Kasumi-1 (cell line): ENCODE measurements at places on chromosomes 11 and 22.

DNA sequence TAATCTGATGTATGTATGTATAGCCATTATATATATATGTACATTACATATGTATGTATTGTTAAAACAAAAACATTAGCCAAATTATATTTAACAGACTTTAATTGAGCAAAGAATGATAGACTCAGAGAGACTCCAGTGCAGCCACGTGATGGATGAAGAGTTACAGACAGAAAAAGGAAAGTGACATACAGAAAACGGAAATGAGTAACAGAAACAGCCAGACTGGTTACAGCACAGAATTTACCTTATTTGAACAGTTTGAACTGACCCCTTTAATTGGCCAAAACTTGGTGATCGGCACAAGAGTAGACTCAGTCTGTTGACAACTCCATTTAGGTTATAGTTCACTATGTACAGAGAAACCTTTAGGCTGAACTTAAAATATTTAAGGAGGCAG, 35.0 kb downstream of the CHORDC1 start:
- DNase-seq: no peak

GRCh38 chr11:82494988-82495432, 238.7 kb downstream of the FAM181B start:
- peak; percentile 33 for DNase-seq

- DNase-seq: no peak
These were observed 34.7 kb downstream of the ALG9 start for GRCh38 chr11:111836721-111837120.

DNA sequence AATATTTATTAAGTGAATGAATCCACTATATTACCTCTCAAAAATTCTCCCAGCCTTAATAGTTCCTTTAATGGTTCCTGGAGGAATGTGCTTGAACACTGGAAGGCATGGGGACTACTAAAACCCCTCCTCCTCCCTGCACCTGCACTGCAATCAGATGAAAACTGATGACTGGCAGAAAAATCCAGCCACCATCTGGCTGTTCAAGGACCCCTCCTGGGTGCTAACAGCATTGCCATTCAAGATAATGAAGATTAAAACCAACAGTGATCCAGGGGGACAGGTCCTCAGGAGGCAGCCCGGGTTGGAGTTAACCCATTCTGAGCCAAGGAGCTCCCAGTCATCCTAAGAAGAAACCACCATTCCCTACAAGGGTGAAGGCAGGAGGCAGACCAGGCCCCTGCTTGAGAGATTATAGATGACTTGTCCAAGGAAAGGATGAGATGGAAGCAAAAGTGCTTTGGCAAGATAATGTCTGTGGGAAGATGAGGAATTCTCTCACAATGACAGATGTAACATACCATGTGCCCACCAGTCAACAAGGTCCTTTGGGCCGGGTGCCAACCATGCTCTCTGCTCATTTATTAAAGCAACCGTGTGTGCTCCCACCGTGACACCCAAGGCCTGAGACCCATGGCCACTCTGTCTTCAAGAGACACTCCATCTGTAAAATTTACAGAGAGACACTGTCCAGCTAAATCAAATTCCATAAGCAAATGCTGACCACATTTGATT, 90.6 kb downstream of the LARGE1 start:
- DNase-seq: no peak

- no peak for DNase-seq
These were observed 25.0 kb downstream of the ARHGAP8 start for GRCh38 chr22:44777364-44777755.

- DNase-seq: no peak
These were observed 48.2 kb downstream of the BSX start for GRCh38 chr11:122933416-122933815.

DNA sequence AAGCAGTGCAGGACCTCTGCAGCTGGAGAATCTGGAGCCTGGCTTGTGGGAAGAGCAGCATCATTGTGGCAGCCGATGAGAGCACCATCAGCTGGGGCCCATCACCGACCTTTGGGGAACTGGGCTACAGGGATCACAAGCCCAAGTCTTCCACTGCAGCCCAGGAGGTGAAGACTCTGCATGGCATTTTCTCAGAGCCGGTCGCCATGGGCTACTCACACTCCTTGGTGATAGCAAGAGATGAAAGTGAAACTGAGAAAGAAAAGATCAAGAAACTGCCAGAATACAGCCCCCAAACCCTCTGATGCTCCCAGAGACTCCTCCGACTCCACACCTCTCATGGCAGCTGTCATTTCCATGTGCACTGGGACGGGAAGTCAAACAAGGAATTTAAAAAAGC, 35.6 kb downstream of the ASRGL1 start:
- no peak for DNase-seq

GRCh38 chr11:86099874-86100273, 31.0 kb upstream of the PICALM start:
- DNase-seq: no peak

DNA sequence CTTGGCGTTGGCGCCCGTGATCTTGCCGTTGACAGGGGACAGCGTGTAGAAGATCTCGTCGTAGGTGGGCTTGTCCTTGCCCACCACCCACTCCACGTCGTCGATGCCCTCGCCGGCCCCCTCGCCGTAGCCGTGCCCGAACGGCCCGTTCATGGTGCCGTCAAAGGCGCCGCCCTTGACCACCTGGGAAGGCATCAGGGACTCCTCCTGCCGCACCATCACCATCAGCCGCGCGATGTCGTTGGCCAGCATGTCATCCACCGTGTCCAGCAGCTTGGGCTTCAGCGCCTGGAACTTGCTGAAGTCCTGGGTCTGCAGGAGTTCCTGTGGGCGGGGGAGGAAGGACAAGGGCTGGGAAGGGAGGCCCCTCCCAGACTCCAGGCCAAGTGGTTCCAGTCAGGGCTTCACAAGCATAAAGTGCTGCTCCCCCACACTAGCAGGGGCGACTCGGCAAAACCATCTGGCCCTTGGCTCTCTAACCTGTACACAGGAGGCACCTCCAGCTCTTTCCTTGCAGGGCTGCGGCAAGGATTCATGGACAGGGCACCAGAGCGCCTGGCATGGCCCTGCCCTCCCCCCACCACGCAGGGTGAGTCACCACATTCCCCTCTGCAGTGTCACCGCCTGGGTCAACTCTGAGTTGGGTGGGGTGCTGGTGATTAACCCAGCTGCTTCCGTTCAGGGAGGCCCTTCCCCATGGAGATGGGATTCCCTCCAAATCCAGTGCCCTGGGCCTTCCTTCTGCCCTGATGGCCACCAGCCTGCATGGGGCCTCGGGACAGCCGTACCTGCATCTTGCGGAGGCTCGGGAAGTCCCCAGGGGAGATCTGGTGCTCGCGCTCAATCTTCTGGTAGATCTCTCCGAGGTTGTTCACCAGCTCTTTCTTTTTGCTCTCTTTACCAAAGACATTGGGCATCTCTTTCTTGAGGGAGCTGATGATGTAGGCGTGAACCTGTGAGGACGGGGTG, 10.4 kb upstream of the CDC42BPG start:
- peak; percentile 30 for DNase-seq

- DNase-seq: peak; percentile 72
These were observed 46.9 kb downstream of the MICAL2 start for GRCh38 chr11:12157241-12157661.

DNA sequence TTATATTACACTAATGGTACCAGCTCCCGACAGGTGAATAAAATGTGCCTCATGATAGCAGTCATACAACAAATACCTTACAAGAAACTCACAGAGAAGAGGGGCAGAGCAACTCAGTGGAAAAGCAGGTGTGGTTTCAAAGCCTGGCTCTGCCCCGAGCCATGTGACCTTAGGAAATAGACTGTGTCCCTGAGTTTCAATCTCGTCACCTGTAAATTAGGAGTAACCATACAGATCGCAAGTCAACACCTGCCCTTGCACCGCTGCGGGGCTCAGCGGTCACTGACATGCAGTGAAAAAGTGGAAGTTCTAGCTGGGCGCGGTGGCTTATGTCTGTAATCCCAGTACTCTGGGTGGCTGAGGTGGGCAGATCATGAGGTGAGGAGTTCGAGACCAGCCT, 11.9 kb upstream of the MRTFA start:
- DNase-seq: no peak

GRCh38 chr11:6440906-6441358, at the start of gene HPX:
Gene HPX, minus strand, starts transcription at chr11:6440987. Its CDS starts 24 bp downstream, at chr11:6440963.
- no peak for DNase-seq

GRCh38 chr11:299081-299891, at the start of gene IFITM5:
Gene IFITM5, minus strand, starts transcription at chr11:299526. Its CDS starts 36 bp downstream, at chr11:299490.
- no peak for DNase-seq

DNA sequence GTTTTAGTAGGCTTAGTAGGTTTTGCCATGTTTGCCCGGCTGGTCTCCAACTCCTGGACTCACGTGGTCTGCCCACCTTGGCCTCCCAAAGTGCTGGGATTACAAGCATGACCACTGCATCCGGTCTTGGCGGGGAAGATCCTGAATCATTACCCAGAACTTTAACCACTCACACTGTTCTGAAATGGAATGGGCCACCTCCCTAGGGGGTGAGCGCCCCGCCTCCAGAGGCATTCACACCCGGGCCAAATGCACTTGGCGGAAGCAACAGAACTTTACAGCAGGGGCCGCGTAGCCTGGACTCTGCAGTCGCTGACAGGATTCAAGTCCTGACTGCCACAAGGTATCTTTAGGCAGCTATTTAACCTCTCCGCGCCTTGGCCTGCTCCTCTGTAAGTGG, 5.4 kb downstream of the CCDC86 start:
- DNase-seq: no peak

- no peak for DNase-seq
These were observed 109.4 kb downstream of the LDLRAD3 start for GRCh38 chr11:36053281-36053680.

DNA sequence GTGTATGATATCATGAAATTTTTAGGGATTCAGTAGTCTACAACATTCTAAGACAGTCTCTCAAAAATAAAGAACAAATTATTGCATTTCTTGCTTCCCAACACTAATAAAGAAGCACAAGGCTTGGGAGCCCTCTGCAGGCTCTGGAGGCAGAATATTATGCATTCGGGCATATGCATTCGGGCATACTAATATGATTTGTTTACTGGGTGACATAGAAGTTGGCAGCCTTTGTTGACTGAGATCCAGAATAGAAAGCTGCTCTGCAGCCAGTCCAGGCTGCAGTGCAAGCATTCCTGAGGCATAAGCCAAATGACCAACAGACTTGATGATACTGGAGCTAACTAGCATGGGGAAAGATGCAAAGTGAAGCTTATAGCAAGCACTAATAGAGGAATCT, 945.5 kb downstream of the OPCML start:
- no peak for DNase-seq

- DNase-seq: peak; percentile 73
These were observed at the start of gene SLC17A6 for GRCh38 chr11:22337596-22338485. Gene SLC17A6, plus strand, starts transcription at chr11:22338381. Its CDS starts 153 bp downstream, at chr11:22338534.

DNA sequence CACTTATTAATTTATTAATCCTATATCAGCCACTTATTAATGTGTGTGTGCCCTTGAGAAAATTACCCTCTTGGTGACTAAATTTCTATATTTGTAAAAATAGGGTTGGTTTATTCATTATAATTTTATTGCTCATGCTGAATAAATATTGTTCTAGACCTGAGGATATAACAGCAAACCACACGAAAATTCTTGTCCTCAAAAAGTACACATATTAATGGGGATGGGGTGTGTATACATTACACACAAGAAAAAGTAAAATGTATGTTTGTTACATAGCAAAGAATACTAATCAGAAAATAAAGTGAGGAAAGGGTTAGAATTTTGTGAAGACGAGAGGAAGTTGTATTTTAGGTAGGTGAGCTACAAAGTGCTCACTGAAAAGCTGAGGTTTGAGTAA, 1068.9 kb upstream of the RAG2 start:
- no peak for DNase-seq

DNA sequence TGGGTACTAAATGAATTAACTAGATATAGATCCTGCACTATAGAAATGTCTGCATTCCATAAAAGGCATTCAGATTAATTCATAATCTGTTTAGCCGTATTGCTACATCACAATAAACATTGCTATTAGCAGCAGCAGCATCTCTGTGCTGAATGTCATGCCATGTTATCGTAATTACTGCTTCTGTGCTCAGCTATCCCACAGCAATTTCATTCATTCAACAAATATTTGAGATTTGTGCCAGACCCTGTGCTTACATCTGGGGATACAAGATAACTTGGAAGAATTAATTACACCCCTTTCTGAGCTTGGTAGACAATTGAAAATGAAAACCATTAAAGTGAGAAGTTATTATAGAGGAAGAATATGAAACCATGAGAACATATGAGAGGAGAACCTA, 185.8 kb upstream of the C11orf87 start:
- no peak for DNase-seq

GRCh38 chr11:42265072-42265471, 805.6 kb upstream of the LRRC4C start:
- DNase-seq: no peak

- DNase-seq: no peak
These were observed 5.8 kb downstream of the TECTA start for GRCh38 chr11:121106812-121107211.

GRCh38 chr22:19376247-19376646, 55.3 kb downstream of the HIRA start:
- no peak for DNase-seq

DNA sequence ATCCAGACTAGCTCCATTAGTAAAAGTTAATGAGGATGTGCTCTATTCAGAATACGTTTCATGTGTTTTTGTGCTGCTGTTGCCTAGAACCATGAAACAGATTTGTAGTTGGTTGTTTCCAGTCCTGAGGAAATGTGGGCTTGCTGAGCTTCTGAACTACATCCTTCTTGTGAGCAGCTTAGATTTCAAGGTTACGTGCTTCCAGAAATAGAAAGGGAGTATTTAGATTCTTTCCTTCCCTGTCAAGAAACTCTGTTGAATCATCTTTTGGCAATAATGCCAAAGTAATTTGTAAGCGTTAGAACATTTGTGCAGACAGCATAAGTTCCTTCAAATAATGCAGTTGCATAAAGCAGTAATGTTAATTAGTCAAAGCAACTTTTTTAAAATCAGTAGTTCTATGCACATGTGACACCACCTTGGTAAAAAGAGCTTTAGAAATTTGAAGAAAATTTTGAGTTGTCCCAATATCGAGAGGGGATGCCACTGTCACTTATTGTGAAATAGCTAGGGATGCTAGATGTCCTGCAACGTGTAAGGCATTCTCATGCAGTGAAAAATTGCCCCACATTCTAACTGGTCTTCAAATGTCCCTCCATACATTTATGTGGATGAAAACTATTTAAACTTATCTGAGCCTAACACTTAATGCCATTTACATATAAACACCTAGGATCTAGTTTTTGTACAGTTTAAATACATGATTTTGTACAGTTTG, 169.6 kb downstream of the ETS1 start:
- no peak for DNase-seq

GRCh38 chr11:6151117-6151516, 19.0 kb downstream of the OR52B2 start:
- no peak for DNase-seq

DNA sequence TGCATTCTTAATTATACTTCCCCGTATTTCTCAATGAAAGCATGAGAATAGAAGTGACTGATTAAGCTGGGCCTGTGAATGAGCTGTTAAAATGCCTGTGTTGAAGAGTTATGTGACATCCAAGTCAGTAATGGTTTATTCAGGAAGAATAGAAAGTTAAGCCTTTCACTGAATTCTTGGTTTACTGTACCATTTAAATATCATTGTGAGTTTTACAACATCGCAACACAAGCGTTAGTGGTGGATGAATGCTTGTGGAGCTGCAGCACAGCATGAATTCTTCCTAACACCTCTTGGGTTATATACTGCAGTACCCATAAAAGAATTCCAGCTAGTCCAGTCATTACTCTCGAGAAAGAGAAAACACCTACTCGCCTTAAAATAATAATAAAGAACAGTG, 257.8 kb downstream of the JRKL start:
- DNase-seq: no peak

- no peak for DNase-seq
These were observed at the start of gene LRRN4CL for GRCh38 chr11:62689421-62690183. Gene LRRN4CL, minus strand, starts transcription at chr11:62689530. Its CDS starts 1,022 bp downstream, at chr11:62688508.
